ENCODE measurements at places on chromosomes 13 and 19.

GRCh38 chr19:47310819-47311218 lies 1.2 kb downstream of the C5AR1 start:
- H3K27ac ChIP-seq: no peak overlapping the region
- no peak overlapping the region for H3K4me3 ChIP-seq
- no peaks in the 10 kb centered on the region for H3K4me1 ChIP-seq
- H3K36me3 ChIP-seq: no peaks in the 10 kb centered on the region

GRCh38 chr19:1908364-1908678 lies 3.1 kb downstream of the ADAT3 start:
- peaks cover 11% of the 10 kb centered on the region for H3K4me1 ChIP-seq
- peak overlapping the region; percentile 94 for H3K27ac ChIP-seq
- H3K36me3 ChIP-seq: no peaks in the 10 kb centered on the region
- no peaks in the 10 kb centered on the region for H3K27me3 ChIP-seq
- DNase-seq: no peak
- no peak overlapping the region for H3K4me3 ChIP-seq

GRCh38 chr13:29515372-29515771 lies 80.1 kb downstream of the SLC7A1 start:
- no peak overlapping the region for H3K27ac ChIP-seq
- H3K4me3 ChIP-seq: no peak overlapping the region
- no peaks in the 10 kb centered on the region for H3K27me3 ChIP-seq
- H3K36me3 ChIP-seq: no peaks in the 10 kb centered on the region
- no peaks in the 10 kb centered on the region for H3K4me1 ChIP-seq

DNA sequence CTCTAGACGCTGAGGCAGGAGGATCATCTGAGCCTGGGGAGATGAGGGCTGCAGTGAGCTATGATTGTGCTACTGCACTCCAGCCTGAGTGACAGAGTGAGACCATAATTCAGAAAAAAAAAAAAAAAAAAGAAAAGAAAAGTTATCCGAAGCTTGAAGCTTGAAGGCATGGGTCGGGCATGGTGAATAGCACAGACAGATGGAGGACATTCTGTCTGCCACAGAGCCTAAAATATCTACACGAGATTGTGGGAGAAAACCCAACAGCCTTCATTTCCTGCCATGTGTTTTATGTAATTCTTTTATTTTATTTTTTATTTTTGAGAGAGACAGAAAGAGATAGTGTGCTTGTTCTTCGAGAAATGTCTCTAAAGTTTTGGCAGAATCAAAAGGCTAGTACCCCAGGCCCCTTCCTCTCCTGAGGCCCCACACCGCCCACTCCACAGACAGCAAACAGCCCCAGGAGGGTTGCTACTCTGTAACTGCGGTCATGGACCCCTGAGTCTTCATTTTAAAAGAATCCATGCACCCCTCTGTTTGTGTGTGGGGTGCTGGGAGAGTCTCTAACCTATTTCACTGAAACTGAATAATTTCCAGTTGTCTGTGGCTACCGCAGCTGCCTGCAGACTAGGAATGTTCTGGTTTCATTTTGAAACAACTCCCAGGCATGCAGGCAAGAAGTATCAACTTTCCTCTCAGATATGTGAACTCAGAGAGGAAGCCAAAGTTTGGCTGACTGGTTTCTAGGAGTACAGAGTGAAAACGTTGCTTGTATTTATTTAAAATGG lies 38.4 kb upstream of the RCBTB2 start:
- DNase-seq: no peak
- no peaks in the 10 kb centered on the region for H3K27me3 ChIP-seq
- H3K27ac ChIP-seq: peak overlapping the region; percentile 82
- H3K4me1 ChIP-seq: peaks cover 2% of the 10 kb centered on the region
- H3K4me3 ChIP-seq: peak overlapping the region; percentile 40

DNA sequence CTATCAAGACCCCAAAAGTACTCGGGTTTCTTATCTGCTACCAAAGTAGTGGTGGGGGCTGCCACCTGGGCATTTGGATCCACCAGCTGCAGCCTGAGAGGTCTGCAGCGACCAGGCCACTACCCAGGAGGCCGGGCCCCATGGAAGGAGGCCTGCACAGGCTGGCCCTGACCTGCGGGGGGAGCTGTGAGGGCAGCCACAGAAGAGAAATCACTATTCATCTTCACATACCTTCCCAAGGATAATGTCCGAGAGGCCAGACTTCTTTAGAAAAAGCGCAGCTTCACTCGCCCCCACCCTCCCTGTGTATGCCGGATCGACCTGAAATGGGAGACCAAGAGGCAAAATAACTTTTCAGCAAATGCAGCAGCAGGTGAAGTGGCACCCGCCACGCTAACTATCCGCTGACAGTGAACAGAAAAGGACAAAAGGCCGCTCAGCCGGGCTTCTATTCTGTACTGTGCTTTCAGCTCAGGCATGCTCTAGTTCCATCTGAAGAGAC lies 30.1 kb downstream of the EPS15L1 start:
- no peaks in the 10 kb centered on the region for H3K36me3 ChIP-seq
- H3K27ac ChIP-seq: no peak overlapping the region
- DNase-seq: no peak
- H3K27me3 ChIP-seq: no peaks in the 10 kb centered on the region
- H3K4me1 ChIP-seq: peaks cover 3% of the 10 kb centered on the region
- no peak overlapping the region for H3K4me3 ChIP-seq

GRCh38 chr13:95607366-95607765 lies 37.1 kb downstream of the DZIP1 start:
- no peak for DNase-seq
- H3K4me3 ChIP-seq: no peak overlapping the region
- H3K27me3 ChIP-seq: no peaks in the 10 kb centered on the region
- H3K4me1 ChIP-seq: peaks cover 7% of the 10 kb centered on the region

DNA sequence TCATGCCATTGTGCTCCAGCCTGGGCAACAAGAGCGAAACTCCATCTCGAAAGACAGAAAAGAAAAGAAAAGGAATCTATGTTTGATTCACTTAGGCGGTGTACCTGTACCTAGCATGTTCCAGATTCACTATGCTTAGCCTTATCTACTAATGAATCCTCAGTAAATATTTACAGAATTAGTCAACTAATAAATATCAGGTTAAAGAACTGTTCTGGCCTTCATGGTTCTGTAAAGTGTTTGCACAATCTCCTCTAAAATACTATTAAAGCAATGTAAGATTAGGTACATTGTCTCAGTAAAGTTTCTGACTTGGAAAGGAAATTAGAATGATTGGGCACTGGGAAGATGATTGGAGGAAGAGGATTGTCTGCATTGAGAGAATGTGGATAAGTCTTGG lies 2770.4 kb downstream of the PCDH9 start:
- no peaks in the 10 kb centered on the region for H3K36me3 ChIP-seq
- H3K4me3 ChIP-seq: no peak overlapping the region
- DNase-seq: no peak
- H3K27ac ChIP-seq: no peak overlapping the region
- H3K27me3 ChIP-seq: no peaks in the 10 kb centered on the region

GRCh38 chr13:20977394-20977793 lies 74.8 kb upstream of the XPO4 start:
- no peak overlapping the region for H3K27ac ChIP-seq
- no peaks in the 10 kb centered on the region for H3K27me3 ChIP-seq
- peaks cover 14% of the 10 kb centered on the region for H3K36me3 ChIP-seq
- H3K4me3 ChIP-seq: no peak overlapping the region
- no peak for DNase-seq
- no peaks in the 10 kb centered on the region for H3K4me1 ChIP-seq

DNA sequence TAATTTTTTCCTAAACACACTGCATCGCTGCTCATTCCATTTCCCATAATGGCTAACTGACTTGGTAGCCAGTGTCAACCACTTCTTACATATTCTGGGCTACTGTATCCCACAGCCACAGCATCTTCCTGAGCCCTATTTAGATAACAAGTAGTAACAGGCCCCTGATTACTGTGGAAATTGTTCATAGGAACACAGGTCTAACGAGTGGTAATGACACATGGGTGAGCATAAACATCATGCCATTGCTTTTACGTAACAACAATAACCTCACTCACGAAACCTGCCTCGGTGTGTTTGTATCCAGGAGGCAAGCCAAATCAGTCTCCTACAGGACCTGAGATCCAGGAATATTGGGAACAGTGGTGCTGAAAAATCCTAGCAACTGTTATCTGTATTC lies 438.6 kb downstream of the KLF5 start:
- DNase-seq: no peak
- no peaks in the 10 kb centered on the region for H3K27me3 ChIP-seq
- H3K36me3 ChIP-seq: no peaks in the 10 kb centered on the region
- H3K27ac ChIP-seq: no peak overlapping the region
- no peak overlapping the region for H3K4me3 ChIP-seq

- no peaks in the 10 kb centered on the region for H3K36me3 ChIP-seq
- no peaks in the 10 kb centered on the region for H3K4me1 ChIP-seq
Measured at GRCh38 chr19:49701271-49701786, 10.4 kb downstream of the CPT1C start.

- DNase-seq: no peak
- no peaks in the 10 kb centered on the region for H3K27me3 ChIP-seq
- no peaks in the 10 kb centered on the region for H3K4me1 ChIP-seq
- H3K36me3 ChIP-seq: no peaks in the 10 kb centered on the region
Measured at GRCh38 chr13:80011448-80012212, 329.3 kb downstream of the SPRY2 start.

DNA sequence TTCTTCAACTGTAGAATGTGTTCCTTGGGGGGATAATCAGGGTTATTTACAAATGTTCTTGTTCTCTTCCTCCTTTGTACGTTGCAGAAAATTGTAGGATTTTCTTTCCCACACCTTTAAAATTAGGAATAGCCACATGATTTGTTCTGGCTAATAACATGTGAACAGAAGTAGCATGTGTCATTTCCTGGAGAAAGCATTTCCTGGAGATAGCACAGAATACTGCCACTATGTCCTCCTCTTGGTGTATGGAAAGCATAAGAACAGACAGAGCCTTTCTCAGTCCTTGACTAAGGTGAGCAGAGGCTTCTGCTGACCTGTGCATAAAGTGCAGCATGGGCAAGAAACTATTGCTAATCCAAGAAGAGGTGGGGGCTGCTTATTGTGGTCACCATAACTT lies 101.8 kb downstream of the FAM216B start:
- no peaks in the 10 kb centered on the region for H3K36me3 ChIP-seq
- H3K4me1 ChIP-seq: no peaks in the 10 kb centered on the region
- H3K27me3 ChIP-seq: no peaks in the 10 kb centered on the region
- no peak overlapping the region for H3K4me3 ChIP-seq
- H3K27ac ChIP-seq: no peak overlapping the region

DNA sequence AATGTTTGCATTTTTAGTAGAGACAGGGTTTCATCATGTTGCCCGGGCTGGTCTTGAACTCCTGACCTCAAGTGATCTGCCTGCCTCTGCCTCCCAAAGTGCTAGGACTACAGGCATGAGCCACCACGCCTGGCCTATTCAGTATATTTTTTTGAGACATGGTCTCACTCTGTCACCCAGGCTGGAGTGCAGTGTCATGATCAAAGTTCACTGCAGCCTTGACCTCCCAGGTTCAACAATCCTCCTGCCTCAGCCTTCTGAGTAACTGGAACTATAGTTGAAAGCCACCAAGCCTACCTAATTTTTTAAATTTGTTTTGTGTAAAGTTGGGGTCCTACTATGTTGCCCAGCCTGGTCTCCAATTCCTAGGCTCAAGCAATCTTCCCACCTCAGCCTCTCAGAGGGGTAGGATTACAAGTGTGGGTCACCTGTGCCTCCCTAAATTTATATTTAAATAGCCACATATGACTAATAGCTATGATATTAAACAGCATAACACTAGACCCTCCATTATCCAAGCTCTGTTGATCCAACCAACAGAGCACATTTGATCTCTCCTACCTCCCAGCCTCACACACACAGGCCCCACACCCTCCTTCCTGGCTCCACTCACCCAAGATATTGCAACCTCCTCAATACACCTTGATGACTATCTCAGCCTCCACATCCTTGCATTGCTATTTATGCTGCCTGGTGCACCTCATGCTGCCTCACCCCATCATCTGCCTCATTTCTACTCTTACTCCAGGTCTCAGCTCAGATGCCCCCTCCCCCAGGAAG lies 2.1 kb upstream of the CEACAM19 start:
- DNase-seq: no peak
- H3K4me1 ChIP-seq: no peaks in the 10 kb centered on the region
- H3K27me3 ChIP-seq: no peaks in the 10 kb centered on the region
- H3K36me3 ChIP-seq: no peaks in the 10 kb centered on the region

DNA sequence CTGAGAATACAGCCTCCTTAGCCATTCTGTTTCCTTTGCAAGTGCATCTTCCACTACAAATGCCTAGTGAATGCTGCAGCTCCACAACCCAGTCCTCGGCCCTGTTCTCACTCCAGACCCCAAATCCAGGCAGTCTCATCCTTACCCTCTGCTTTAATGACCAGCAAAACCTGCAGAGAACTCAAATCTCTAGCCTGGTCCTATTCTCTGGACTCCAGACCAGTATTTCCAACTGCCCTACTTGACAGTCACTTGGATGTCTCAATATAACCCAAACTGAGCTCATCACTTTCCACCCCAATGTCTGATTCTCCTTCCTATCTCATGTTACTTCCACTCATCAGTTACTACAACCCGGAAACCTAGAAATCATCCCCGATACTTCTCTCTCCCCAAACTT lies 2.6 kb upstream of the EBPL start:
- H3K27me3 ChIP-seq: no peaks in the 10 kb centered on the region
- no peaks in the 10 kb centered on the region for H3K36me3 ChIP-seq
- no peaks in the 10 kb centered on the region for H3K4me1 ChIP-seq
- no peak overlapping the region for H3K27ac ChIP-seq
- H3K4me3 ChIP-seq: no peak overlapping the region

DNA sequence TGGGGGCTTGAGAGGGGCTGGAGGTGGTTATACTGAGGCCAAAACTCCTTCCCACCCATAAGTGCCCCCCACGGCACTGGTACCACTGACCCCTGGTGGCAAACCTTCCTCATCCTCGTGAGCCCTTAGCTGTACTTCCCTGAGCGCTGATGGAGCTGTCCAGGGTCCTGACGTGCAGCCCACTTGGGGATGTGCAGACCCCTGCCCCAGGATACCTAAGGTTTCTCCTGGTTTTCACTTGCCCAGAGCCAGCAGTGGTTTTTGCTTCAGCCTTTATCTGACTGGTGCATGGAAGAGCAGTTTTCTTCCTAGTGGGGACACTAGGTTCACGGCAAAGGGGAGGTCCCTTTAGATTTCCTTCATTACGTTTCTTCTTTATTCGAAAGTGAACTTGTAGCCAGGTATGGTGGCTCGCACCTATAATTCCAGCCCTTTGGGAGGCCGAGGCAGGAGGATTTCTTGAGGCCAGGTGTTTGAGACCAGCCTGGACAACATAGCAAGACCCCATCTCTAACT lies 28.7 kb upstream of the KCTD15 start:
- H3K4me3 ChIP-seq: no peak overlapping the region
- no peak for DNase-seq
- H3K4me1 ChIP-seq: no peaks in the 10 kb centered on the region
- no peak overlapping the region for H3K27ac ChIP-seq

- no peaks in the 10 kb centered on the region for H3K4me1 ChIP-seq
- H3K36me3 ChIP-seq: no peaks in the 10 kb centered on the region
Measured at GRCh38 chr19:55189403-55189835, 9.3 kb upstream of the SYT5 start.

All from breast epithelium (tissue), 4 donors.